ENCODE measurements at places on chromosomes 5 and 9.

- no peak for DNase-seq
Observed at GRCh38 chr5:115402822-115403577, 106.5 kb upstream of the CCDC112 start.

DNA sequence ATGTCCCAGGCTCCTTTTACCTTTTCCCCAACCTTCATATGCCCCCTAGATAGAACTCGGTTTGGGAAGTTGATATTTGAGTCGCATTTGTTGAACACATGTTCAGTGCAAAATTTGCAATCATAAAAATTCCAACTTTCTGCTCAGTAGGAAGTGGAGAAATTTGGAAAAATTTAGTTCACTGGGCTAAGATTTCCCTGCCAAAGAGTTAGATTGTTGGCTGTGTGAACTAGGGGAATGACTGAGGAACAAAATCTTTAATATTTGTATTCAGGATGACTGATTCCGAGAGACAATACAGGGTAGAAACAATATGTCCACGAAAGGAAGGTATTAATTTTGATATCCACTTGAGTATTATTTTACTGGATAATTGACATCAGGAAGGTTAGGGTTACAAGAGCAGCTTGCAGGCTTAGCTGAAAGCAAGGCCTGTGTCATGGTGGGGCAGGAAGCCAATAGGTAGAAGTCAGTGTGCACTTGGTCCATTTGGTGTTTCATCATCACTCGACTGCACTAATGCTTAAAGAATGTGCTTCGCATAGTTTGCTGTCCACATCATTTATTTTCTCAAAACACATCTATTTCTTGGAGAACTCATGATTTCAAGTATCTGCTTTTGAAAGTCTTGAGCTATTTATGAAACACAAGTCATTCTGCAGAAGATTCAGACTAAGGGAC is 59.4 kb upstream of the GNA14 start:
- DNase-seq: no peak

GRCh38 chr5:149372076-149372795 is 6.9 kb downstream of the IL17B start:
- no peak for DNase-seq

- DNase-seq: no peak
Observed at GRCh38 chr5:103120607-103121200, 603 bp downstream of the PPIP5K2 start.

DNA sequence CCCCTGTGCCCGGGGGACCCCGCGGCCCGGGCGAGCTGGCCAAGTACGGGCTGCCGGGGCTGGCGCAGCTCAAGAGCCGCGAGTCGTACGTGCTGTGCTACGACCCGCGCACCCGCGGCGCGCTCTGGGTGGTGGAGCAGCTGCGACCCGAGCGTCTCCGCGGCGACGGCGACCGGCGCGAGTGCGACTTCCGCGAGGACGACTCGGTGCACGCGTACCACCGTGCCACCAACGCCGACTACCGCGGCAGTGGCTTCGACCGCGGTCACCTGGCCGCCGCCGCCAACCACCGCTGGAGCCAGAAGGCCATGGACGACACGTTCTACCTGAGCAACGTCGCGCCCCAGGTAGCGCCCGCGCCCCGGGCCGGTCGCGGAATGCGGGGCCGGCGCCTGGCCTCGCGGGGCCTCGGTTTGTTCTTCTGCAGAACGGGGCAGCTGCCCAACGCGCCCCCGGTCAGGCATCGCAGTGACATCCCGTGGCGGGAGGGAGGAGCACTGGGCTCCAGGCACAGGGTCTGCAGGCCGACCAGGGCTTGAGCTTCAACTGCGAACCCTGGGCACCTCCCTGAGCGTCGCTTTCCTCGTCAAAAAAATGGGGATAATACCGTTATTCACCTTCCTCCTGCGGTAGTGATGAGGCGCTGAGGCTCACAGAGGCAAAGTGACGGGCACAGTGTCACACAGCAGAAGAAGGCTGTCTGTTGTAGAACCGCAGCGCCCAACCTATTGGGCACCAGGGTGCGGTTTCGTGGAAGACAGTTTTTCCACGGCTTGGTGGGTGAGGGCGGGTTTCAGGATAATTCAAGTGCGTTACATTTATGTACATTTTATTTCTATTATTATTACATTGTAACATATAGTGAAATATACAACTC is 777 bp downstream of the ENDOG start:
- no peak for DNase-seq

- DNase-seq: no peak
Observed at GRCh38 chr5:173246511-173246910, 11.5 kb upstream of the NKX2-5 start.

- no peak for DNase-seq
Observed at GRCh38 chr5:151647320-151647861, 39.3 kb downstream of the SPARC start.

Data from CMK (cell line).